ENCODE measurements at places on chromosomes 4 and X. TPM values are rescaled to one million over a fixed set of nuclear protein-coding genes. Genes with fewer than 3 reads are reported as not detected.
A peak's percentile ranks its signal among the peaks of the same experiment; 100 is the strongest.

DNA sequence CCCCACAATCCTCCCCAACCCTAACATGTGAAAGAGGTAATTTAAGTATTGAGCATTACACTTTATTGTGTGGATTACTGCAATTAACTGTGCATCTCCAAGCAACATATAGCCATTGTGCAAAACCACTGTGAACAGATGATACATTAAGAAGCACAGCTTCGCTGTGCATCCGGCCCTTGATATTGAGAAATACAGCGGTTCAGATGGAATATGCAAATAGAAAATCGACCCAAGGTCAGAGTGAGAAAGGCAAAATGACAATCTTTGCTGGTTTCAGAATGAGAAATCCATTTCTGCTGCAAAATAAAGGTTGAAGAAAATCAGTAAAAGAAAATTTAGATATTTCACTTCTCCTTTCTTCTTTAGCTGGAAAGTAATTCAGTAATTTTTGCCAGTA, 805.9 kb upstream of the GRID2 start:
- DNase-seq = no peak

- DNase-seq = no peak
Measured at GRCh38 chrX:15448010-15448639, 45.0 kb downstream of the PIR start.

GRCh38 chrX:108735091-108735678, 1.2 kb downstream of the IRS4 start:
- peak; percentile 24 for DNase-seq

The STPG2 gene
- total RNA-seq = 0.25 TPM

DNA sequence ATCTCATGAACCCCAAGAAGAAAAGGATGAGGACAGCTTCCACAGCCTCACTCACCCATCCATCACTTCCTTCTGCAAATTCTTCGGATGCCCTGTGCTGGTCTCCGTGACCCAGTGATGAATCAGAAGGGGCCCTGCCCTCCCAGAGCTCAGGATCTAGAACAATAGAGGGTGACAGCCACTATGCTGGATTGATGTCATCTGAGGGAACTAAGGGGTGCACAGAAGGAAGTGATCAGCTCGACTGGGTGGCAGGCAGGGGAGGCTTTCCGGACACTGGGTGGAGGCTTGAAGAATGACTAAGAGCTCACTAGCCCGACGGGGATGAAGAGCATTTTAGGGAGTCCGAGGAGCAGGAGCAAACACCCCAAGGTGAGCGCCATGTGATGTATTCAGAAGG, 1.4 kb upstream of the ZNF185 start:
- DNase-seq = no peak

The CXXC4 gene
- not detected for total RNA-seq

- DNase-seq = peak; percentile 33
Measured at GRCh38 chrX:30653415-30654131, at the start of gene GK. TSS of gene GK (plus strand) at chrX:30653423. CDS start at chrX:30653538, 115 bp downstream.

- DNase-seq = no peak
Measured at GRCh38 chrX:40513835-40514234, 66.9 kb upstream of the ATP6AP2 start.

- DNase-seq = no peak
Measured at GRCh38 chr4:181896614-181897013, 346.6 kb upstream of the TENM3 start.

- no peak for DNase-seq
Measured at GRCh38 chr4:56728512-56728911, 47.4 kb upstream of the HOPX start.

The PPP2R2C gene
- total RNA-seq = 0.12 TPM

The CDKL5 gene
- total RNA-seq = 1.5 TPM

GRCh38 chr4:142846729-142847596, 862 bp upstream of the INPP4B start:
- peak; percentile 89 for DNase-seq

DNA sequence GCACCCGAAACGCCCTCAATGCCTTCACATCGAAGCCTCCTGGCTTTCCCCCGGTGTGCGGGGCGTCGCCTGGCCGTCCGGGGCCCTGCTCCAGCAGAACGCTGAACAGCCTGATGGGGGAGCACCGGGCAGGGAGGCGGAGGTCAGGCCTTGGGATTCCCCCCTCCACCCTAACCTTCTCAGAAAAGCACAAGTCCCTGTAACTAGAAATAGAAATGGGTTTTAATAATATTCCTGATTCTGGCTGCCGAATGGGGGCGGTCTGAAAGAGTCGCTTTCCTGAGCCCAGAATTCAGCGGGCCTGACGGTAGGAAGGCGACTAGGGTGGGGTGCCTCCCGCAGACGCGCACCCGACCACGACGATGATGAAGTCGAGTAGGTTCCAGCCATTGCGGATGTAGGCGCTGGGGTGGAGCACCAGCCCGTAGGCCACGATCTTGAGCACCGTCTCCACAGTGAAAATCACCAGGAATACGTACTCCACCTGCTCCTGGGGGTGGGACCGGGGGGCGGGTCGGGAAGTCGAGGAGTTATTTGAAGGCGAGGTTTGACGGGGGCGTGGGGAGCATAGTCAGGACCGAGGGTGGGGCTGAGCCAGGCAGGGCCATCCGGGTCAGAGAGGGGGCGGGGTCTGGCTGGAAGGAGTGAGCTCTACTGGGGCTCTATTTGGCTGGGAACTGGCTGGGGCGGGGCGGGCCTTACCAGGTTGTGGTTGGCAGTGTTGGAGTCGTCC, 2.5 kb downstream of the CACNA1F start:
- peak; percentile 81 for DNase-seq

DNA sequence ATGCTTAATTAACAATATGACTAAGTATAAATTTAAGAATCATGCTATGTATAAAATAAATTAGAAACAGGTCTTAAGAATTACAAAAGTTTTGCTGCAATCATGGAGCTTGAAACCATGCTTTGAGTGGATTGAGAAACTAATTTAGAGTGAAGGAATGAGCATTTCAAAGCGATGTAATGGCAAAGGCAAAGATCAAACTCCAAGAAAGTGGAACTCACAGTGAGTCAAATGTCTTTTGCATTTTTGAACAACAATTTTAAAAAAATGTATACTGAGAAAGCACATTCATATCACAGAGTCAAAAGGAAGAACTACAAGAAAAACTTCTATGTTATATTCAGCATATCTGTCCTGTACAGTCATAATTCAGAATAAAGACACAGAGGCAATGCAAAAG, 6.6 kb downstream of the GPRIN3 start:
- no peak for DNase-seq

The ZXDA gene
- total RNA-seq = 3.0 TPM

- DNase-seq = no peak
Measured at GRCh38 chr4:128454881-128455280, 167.3 kb upstream of the PGRMC2 start.

The APEX2 gene
- total RNA-seq = 37.7 TPM

DNA sequence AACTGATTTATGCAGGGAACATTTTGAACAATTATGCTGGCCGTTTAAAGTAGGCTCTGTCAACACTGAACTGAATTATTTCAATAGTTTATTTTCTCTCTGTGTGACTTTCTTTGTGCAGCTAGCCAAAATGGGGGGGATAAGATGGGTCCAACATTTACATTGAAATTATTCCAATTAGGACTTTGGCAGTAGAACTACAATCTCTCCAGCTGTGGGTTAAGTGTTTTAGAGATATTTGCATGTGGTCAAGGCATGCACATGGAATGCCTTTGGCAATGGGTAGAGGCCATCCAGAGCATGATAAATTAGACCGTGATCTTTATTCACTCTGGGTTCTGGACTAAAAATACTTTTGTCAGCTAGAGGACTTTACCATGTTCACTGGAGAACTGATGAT, 107.9 kb upstream of the ELOVL6 start:
- DNase-seq = no peak

DNA sequence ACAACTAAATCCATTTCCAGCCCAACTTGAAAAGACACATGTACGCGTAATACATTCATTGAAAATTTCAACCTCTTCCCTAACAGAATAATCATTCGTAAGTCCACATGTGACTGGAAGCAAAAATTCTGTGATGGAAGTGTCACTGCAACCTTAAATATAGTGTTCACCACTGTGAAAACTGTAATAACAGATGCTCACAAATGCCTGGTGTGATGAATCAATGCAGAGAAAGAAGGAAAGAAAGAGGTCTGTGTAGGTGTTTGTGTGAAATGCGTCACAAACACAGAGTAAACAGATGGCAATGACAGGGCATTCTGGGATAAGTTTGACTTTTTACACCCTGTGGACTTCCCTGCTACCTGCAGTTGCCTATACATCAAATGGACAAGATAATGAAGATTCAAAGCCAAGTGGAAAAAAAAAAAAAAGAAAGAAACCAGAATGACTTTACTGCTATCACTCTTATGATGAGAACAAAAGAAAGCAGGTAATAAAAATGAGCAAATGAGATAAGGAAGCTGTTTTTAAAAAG, 123.3 kb downstream of the EPHA5 start:
- no peak for DNase-seq

- DNase-seq = no peak
Measured at GRCh38 chr4:45776146-45776545, 347.7 kb downstream of the GABRG1 start.

The SPATA18 gene
- total RNA-seq = 0.39 TPM

The NEXMIF gene
- total RNA-seq = 0.37 TPM

The PNMA5 gene
- 0.05 TPM for total RNA-seq

GRCh38 chr4:185914583-185915199, 102.7 kb upstream of the SORBS2 start:
- no peak for DNase-seq

DNA sequence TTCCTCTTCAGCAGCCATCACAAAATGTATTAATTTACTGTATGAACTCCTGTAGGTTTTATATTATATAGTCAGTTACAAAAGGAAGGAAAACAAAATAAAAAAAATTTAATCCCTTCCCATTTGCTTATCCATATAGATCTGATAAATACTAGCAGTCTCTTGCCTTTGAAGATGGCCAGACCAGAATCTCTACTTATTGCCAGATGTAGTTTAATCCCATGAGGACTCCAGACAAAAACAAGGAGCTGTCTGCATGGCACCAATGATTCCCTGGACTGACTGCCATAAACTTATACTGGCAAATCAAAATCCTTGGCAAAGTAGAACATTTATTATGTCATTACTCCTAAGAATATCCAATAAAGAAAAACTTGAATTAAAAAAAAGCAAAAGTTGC, 223.3 kb upstream of the MAB21L2 start:
- DNase-seq = no peak

The OPHN1 gene
- total RNA-seq = 0.04 TPM

GRCh38 chr4:92447255-92447905, 143.6 kb downstream of the GRID2 start:
- DNase-seq = no peak

GRCh38 chrX:9983441-9983840, 16.3 kb downstream of the CLDN34 start:
- DNase-seq = no peak

GRCh38 chr4:2898001-2898400, 54.4 kb downstream of the ADD1 start:
- DNase-seq = no peak

DNA sequence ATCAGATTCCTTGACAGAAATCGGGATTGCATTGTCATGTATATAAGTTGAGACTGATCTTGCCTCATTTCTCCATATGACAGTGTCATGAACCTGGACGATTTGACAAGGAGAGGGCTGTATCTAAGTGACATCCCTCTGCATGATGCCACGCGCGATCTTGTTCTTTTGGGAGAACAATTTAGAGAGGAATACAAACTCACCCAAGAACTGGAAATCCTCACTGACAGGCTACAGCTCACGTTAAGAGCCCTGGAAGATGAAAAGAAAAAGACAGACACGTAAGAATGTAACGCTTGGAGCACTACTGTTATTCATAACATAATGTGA, 40.9 kb downstream of the GUCY1B1 start:
- DNase-seq = no peak

DNA sequence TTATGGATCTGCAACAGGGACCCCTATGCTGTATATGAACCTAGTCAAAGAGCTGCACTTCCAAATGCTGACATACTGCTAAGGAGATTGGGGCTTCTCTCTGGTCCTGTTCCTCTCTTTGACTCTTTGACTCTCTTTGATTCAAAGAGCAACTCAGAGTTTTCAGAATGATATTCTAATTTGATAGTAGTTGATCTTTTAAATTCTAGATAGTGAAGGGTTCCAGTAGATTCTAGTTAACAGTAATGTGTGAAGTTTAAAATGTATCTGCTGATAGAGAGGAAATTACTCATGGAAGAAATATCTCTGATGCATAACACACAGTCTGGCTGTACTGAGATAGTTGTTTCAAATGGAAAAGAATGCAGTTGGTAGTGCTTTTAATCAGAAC, 239.1 kb downstream of the RASL11B start:
- DNase-seq = no peak

- no peak for DNase-seq
Measured at GRCh38 chr4:69731241-69731640, 29.2 kb downstream of the SULT1B1 start.

- DNase-seq = peak; percentile 25
Measured at GRCh38 chr4:183544109-183544508, 39.3 kb downstream of the ING2 start.

DNA sequence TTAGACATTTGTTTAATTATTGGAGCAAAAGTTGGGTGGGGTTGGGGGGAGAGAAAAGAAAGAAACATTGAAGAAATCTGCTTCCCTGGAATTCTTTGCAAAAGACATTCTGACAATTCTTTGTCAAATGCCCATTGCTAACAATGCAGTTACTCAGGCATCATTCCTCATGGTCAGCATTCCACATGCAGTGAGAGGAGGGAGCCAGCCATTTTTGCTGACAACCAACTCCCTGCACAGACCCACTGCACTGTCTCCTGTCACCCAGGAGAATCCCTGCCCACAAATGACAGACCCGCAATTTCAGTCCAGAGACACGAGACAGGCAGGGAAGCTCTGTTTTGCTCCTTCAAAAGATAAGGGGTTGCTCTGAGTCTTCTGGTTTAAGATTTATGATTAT, 985.1 kb upstream of the SLIT2 start:
- no peak for DNase-seq

The HGFAC gene
- not detected for total RNA-seq

- DNase-seq = peak; percentile 62
Measured at GRCh38 chrX:154775419-154776349, 13.0 kb downstream of the DKC1 start.

DNA sequence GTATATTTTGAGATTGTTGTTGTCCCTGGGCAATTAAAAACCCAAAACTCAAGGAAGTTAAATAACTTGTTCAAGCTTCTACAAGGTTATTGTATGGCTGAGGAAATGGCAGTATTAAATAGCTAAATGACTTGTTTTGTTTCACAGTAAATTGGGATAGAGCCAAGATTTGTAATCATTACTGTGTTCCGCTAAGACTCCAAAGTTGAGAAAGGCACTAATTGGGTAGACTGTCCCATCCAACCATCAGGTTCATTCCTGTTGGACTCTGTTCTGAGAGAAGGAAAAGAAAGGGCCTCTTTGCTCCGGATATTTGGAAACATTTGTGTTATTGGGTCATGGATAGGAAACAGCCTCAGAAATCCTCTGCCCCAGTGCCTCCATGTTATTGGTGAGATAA, 82.2 kb downstream of the DCLK2 start:
- no peak for DNase-seq

DNA sequence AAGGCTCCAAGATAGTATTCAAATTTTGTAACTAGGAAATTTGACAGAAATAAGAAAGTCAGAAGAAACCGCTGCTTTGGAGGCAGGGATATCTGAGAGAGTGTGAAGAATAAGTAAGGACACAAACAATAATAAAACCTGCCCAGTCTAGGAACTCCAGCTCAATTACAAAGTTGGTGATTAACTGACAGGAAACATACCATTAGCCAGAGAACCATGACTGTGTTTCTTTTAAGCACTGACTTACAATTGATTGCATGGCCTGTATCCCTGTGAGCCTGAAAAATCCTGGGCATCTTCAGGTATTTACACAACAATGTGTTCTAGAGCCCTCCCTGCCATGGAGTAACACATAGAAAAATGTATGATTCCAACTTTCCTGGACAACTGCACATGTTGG, 127.4 kb downstream of the GRIA3 start:
- DNase-seq = no peak

GRCh38 chr4:166635367-166635766, 598.9 kb downstream of the SPOCK3 start:
- no peak for DNase-seq

All from activated CD4-positive, alpha-beta T cell treated with anti-CD3 and anti-CD28 coated beads for 36 hours (primary cell).